ENCODE measurements at places on chromosomes 7 and 10. TPM values are rescaled to one million over a fixed set of nuclear protein-coding genes. Genes with fewer than 3 reads are reported as not detected.

DNA sequence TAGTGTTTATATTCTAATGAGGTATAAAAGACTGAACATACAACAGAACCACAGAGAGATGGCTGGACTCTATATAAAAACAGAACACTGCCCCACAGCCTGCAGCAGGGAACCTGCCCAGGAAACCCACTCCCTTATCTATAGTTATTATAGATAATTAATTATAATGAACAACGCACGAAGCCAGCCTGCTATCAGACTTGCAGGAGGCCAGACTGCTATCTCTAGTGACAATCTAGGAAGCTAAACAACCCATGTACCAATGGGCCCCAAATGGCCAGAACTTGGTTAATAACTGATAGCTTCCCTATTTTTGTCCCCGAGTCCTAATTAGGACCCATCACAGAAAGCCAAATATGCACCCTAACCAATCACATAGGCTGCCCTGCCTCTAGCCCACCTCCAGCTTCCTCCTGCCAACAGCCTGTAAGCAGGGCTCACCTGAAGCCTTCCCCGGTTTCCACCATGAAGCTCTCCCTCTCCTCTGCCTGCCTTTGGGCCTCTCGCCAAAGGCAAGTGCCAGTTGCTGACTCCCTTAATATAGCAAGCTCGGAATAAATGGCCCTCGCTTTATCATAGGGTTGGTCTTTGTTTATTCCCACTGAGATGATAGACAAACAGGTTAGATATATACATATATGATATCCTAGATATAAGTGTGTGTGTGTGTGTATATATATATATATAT lies 74.5 kb downstream of the SYPL1 start:
- H3K27ac ChIP-seq: no peak overlapping the region
- no peaks in the 10 kb centered on the region for H3K27me3 ChIP-seq
- DNase-seq: no peak
- no peaks in the 10 kb centered on the region for H3K36me3 ChIP-seq
- no peak overlapping the region for H3K4me3 ChIP-seq

OR6B1 gene
- not detected for total RNA-seq

- no peak for DNase-seq
- no peak overlapping the region for H3K4me3 ChIP-seq
- H3K4me1 ChIP-seq: peaks cover 18% of the 10 kb centered on the region
- H3K27me3 ChIP-seq: no peaks in the 10 kb centered on the region
These were observed 11.2 kb downstream of the MXI1 start for GRCh38 chr10:110218632-110219031.

TUBAL3 gene
- total RNA-seq: not detected

ACBD7 gene
- total RNA-seq: 8.9 TPM

DNA sequence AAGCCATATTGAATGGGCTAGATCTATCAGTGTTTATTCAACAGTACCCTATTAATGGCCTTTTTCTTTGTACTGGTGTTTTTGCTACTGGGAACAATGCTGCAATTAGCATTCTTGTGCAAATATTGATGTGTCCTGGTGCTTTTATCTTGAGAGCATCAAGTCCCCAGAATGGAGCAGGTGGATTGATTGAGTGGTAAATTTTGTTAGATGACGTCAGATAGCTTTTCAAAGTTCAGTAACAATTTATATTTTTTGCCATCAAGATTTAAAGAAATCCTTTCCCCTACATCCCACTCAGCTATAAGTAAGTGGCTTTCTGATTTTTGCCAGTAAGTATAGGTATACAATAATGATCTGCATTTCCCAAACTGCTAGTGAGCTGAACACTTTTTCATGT lies 63.4 kb upstream of the SYPL1 start:
- DNase-seq: no peak
- no peaks in the 10 kb centered on the region for H3K36me3 ChIP-seq
- no peak overlapping the region for H3K27ac ChIP-seq

CPEB3 gene
- 1.7 TPM for total RNA-seq

- no peaks in the 10 kb centered on the region for H3K36me3 ChIP-seq
- no peak overlapping the region for H3K27ac ChIP-seq
- DNase-seq: no peak
- no peaks in the 10 kb centered on the region for H3K27me3 ChIP-seq
These were observed 2.0 kb upstream of the HOGA1 start for GRCh38 chr10:97582169-97582568.

ECHDC3 gene
- total RNA-seq: not detected

DNA sequence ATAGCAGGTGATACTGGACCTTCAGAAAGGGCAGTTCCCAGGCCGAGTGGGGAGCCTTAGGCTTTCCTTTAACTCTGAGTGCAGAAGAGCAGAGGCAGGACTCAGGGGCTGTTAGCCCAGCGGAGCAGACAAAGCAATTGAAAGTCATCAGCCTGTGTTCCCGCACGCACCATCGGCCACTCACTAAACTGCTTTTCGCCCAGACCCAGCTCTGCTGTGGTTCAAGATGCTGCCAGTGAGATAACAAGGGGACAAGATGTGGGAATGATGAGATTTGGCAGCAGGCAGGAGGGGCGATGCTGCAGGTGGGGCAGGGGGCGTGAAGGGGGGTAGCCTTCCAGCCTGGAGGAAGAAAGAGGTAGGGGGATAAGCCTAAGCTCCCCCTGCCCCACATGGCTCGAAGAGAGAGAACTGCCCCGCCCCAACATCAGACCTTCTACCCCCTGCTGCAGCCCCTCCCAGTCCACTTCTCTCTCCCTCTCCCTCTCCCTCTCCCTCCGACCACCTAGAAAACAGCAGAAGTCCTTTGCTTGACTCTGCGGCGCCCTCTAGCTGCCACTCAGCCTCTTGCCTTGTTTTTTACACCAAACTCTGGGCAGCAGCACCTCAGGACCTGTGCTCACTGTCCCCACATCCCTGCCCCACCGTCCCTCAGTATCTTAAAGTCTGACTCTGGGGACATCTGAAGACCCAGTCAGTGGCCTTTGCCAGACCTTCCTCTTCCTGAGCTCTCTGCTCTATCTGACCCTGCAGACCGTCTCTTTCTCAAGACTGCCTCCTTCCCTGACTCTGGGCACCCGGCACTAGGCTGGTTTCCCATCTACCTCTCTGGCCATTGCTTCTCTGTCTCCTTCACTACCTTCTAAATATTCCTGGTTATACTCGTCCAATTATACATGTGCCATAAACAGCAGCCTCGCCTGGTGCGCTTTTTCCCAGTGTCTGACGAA lies 110.5 kb downstream of the C10orf105 start:
- no peak overlapping the region for H3K27ac ChIP-seq
- no peak overlapping the region for H3K4me3 ChIP-seq
- H3K36me3 ChIP-seq: no peaks in the 10 kb centered on the region
- peak; percentile 76 for DNase-seq

DNA sequence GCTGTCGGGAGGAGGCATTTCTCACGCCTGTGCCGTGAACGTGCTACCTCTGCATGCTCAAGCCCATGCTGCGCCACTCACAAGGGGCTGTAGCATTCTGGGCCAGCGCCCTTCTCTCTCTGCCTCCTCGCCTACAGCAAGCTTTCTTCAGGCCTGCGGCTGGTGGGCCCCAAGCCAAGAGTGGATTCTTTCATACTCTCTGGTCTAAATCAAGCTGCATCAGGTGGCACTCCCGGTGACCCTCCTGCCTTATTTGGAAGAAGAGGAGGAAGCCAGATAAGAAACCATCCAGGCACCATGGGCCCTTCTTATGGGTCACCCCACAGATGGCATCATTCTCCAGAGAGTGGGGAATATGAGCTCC lies 86.7 kb upstream of the DUSP5 start:
- H3K27me3 ChIP-seq: no peaks in the 10 kb centered on the region
- DNase-seq: no peak
- no peak overlapping the region for H3K4me3 ChIP-seq
- H3K4me1 ChIP-seq: peaks cover 27% of the 10 kb centered on the region
- no peaks in the 10 kb centered on the region for H3K36me3 ChIP-seq

Measured in SJCRH30 (cell line).